ENCODE measurements at places on chromosomes 2 and 18.

DNA sequence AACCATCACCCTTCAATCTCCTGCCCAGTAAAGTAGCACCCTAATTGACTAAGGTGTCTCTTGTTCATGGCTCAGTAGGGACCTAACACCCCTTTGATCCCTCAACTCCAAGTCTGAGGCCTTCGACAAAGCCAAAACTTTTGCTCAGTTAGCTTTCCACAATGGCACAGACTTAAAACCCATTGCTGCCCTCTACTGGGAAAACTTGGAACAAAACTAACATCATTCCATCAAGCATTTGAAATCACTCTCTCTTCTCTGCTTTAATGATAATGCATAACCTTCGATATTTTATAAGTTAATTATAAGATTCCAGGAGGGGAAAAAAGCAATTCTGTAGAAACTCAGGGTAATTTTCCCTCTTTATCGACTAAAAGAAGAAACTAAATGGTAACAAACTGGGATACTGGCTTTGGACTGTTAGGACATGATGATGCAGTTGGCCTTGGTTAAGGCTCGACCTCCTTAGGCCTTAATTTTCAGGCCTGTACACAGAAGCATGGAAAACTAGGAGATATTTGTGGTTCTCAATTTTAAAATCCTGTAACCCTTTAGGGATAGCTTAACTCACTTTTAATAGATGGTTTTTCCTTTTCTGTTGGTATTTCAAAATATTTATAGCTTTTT lies 127.8 kb downstream of the STK39 start:
- DNase-seq: no peak

- DNase-seq: no peak
Measured at GRCh38 chr2:230666446-230666845, 46.2 kb upstream of the CAB39 start.

GRCh38 chr2:44107974-44108373 lies 60.7 kb upstream of the PPM1B start:
- no peak for DNase-seq

DNA sequence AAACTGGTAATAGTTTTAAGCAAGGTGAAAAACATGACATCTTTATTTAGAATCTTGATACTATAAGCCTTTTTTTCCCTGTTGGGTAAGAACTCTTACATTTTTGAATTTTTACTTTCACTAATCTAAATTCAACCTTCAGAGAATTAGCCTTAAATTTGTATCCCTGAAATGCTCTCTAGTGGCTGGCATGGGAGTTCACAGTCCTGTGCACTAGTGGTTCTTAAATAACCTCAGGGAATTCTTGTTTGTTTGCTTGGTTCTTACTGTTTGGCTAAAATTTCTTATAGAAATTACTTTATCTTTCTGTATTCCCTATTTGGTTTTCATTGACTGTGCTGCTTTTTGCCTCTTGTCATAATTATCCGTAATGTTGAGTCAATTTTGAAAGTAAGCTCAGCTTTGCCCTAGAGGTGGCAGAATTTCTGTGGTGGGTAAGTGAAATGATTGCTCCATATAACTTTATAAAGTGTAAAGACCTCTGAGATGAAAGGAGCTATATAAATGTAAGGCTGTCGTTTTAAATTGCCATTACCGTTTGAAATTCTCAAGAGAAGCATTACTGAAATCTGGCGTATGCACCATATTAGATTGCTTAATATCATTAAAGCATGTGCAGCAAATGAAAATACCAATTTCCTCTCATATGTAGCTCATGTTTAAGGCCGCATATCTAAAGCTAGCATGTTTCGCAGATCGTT lies 391.3 kb upstream of the FIGN start:
- no peak for DNase-seq

DNA sequence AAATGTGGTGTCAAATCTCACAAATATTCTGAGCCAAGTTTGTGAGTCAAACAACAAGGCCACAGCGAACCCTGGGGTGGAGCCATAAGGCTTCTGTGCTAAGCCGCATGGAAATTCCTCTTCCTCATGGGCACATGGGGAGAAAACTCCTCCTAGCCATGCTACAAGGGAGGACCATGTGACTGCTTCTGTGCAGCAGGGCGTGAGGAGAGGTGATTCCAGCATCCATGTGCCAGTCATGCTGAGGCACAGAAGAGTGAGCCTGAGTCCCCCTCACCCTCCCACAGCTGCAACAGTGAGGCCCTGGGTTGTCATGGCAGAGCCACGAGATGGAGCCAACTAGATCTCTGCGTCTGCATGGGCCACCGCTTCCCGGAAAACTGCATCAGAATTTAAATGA lies 488.8 kb upstream of the RAB6C start:
- DNase-seq: no peak

DNA sequence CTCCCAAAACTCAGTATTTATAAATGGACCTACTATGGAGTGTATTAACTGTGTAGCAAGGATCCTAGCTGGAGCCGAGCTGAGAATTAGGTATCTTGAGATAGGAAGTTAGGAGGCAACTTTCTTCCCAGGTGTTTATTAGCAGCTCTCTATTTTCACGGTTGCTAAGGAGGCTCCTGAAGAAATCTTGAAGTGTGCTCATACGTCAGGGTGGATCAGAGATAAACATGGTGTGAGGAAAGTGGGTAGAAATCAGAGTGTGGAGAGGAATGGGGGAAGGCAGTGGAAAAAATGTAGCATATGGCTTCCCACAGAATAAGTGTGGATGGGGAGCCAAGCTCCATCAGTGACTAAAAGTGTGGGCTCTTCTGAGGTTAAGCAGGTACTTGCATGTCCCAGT lies 104.3 kb downstream of the ABCA12 start:
- DNase-seq: no peak

DNA sequence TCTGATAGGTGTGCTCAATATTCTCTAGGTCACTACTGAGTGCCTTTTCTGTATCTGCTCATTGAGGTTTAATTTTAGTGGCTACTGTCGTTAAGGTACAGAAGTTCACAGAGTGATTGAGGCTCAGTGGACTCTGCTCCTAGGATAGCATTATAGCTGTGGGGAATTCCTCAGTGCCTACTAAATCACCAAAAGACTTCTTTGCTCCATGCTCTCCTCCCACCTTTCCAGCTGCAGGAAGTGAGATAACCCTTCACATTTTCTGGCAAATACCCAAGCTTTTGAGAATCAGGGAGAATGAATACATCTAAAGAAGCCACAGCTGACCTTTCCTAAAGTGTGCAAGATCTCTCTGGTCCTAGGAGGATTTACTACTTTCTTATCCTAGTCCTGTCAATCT lies 95.2 kb upstream of the FSIP2 start:
- no peak for DNase-seq

- no peak for DNase-seq
Measured at GRCh38 chr2:102304268-102304667, 7.1 kb upstream of the IL1RL1 start.

- no peak for DNase-seq
Measured at GRCh38 chr2:181054256-181054655, 73.9 kb downstream of the UBE2E3 start.
